ENCODE measurements at places on chromosomes 11 and 22. TPM values are rescaled to one million over a fixed set of nuclear protein-coding genes. Genes with fewer than 3 reads are reported as not detected.

DNA sequence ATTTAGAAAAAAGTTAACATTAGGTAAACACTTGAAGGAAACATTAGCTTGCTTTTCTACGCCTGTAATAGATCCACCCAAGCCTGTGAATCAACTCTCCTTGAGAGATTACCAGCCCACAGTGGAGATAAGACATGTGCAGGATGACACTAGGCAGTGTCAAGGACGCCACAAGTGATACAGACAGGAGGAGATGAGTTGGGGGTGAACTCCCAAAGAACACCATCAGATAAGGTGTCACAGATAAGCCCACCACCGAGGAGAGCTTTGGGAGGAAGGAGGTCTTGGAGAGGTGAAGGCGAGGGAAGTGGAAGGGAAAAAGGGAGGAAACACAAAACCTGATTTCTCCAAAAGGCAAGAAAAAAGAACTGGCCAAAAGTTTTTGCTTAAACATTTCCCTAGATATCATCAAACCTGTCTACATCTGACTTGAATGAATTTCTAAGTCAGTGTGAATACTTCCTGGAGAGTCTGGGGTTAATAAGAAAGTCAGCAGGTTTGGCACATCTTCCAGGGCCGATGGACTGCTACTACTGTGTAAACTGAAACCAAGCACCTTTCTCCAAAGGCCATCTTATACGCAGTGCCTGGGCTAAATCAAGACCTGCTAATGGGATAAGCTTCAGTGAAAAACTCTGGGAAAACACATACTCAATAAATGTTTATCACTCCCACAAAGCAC lies 15.5 kb downstream of the CLTCL1 start:
- DNase-seq = no peak

GRCh38 chr11:93279851-93280347 lies 50.6 kb upstream of the DEUP1 start:
- DNase-seq = no peak

GRCh38 chr11:100777103-100777502 lies 90.0 kb downstream of the ARHGAP42 start:
- no peak for DNase-seq

DNA sequence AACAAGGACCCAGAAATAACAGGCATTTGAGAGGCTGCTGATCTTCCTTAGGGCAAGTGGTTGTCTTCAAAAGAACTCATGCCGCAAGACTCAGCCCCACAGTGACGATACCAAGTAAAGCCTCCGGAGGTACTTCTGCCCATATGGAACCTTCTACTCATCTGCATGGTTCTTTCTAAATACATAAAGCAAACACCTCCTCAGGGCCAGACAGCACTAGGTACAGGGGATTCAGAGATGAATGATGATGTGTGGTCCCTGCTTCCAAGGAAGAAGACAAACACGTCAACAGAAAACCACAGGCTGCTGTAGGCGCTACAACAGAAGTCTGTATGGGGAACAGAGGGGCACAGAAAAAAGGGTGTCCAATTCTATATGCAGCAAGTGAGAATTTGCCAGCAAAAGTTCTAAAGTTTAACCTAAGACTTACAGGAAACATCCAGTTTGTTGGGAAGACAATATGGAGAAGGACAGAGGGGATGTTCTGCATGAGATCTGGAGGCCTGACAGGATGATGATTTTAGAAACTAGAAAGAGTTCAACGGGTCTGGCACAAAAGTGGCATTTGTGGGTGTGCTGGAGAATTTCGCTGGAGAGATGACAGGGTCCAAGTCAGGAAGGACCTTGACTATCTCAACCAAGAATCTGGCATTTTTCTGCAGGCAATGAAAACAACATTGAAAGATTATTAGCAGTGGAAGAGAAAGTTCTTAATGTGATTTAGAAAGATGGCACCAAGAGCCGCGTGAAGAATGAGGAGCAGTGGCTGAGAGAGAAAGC lies 23.7 kb downstream of the JAML start:
- no peak for DNase-seq

DNA sequence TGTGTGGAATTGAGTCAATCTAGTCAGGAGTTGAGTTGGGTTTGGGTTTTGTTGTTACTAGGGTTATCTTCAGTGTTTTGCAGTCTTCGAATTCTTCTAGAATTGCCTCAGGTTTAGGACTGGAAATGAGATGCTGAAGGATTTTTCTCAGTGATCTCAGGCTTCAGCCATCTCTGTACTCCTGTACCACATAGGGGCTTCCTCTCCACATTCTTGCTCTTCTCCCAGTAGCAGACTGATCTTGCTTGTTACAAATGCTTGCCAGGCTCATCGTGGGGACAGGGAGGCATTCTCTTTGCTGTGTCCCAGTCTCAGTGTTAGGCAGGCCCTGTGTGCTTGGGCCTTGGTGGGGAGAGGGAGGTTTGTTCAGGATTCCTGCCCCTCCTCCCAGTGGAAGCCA lies 96.1 kb downstream of the LRRC32 start:
- DNase-seq = no peak

GRCh38 chr11:36034551-36035331 lies 90.9 kb downstream of the LDLRAD3 start:
- DNase-seq = no peak

Gene MSANTD4
- 17.2 TPM for total RNA-seq

Gene P2RX3
- total RNA-seq = not detected

Gene YAP1
- total RNA-seq = 49.6 TPM

Gene NRGN
- not detected for total RNA-seq

Gene MUC2
- not detected for total RNA-seq

Gene KIF18A
- total RNA-seq = 35.1 TPM

Gene METTL15
- 20.6 TPM for total RNA-seq

Gene NNMT
- total RNA-seq = 3.6 TPM

All from NCI-H460 (cell line).